Stimulated activated CD8-positive, alpha-beta memory T cell treated with anti-CD3 and anti-CD28 coated beads, Interleukin-15, amount 100 ng/mL, for 1 hour (primary cell): ENCODE measurements at places on chromosomes 3 and 15.

- no peak for DNase-seq
These were observed 68.3 kb downstream of the KLHL25 start for GRCh38 chr15:85726454-85726853.

GRCh38 chr15:76936671-76937070 is 5.1 kb downstream of the RCN2 start:
- no peak for DNase-seq

DNA sequence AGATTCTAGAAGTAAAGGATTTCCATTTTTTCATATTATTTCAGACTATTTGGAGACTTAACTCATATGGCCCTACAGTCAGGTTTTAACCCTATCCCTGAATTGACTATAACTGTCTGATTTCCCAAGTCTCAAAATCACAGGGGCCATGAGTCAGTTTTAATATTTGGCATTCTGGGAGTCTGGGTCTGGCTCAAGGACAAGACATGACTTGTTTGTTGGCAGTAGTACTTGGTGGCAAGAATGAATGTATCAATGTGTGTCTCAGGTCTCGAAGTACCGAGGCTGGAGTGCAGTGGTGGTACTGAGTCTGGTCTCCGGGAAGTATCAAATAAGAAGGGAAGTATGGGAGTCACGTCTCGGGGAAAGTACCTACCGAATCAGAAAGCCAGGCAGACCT is 10.8 kb downstream of the UMPS start:
- DNase-seq: no peak

GRCh38 chr3:114057011-114057347 is 442 bp downstream of the QTRT2 start:
- DNase-seq: no peak

- DNase-seq: no peak
These were observed 15.3 kb upstream of the TMEM115 start for GRCh38 chr3:50374363-50375257.

DNA sequence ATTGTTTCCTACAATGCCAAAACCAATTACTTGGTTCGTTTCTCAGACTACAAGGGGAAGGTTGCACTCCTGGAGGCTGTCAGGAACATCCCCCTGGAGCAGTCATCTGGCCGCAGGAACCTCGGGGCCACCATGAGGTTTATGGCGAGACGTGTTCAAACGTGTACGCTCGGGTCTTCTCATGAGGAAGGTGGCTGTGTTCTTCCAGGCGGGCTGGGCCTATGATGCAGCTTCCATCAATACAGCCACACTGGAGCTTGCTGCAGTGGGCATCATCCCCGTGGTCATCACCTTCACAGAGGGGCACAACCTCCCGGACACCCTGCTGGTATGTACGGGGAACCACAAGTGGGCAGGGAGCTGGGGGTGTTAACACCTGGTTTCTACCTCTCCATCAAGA is 94.5 kb upstream of the COL6A5 start:
- DNase-seq: no peak

DNA sequence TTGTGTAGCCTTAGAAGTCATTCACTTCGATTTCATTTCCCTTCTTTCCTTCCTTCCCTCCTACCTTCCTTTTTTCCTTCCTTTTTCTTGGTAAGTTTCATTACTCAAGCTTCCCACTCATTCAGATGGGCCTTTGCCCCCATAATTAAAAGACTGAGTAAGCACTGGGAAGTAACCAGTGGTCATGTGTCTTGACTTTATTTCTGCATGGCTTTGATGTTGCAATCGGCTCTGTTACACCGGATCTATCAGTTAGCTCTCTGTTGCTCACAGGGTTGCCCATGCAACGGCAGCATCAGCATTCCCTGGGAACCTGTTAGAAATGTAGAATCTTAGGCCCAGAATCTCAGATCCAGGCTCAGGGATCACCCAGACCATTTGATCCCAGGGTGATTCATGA is 25.6 kb upstream of the LARS2 start:
- no peak for DNase-seq

GRCh38 chr3:184157206-184157605 is 2.0 kb downstream of the DVL3 start:
- no peak for DNase-seq

- DNase-seq: no peak
These were observed 63.3 kb downstream of the ATP8B4 start for GRCh38 chr15:50055750-50056157.

DNA sequence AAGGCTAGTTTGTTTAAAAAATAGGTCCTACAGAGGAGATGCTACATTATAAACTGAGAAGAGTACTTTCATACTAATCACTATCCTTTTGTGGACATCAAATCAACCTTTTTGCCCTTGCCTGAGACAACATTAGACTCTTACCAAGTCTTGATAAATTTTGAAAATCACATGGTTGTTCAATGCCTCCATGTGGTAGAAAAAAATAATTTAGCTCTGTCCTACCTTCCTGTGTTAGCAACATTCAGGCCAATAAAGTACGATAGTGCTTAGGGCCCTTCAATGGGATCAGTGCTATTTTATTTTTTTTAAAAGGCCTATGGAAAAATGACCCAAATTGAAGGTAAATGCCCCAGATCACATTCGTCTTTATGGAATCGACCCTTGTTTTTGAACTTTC is 5.0 kb upstream of the UBE2E1 start:
- no peak for DNase-seq

GRCh38 chr3:23276913-23277658 is 74.0 kb downstream of the UBE2E2 start:
- no peak for DNase-seq

DNA sequence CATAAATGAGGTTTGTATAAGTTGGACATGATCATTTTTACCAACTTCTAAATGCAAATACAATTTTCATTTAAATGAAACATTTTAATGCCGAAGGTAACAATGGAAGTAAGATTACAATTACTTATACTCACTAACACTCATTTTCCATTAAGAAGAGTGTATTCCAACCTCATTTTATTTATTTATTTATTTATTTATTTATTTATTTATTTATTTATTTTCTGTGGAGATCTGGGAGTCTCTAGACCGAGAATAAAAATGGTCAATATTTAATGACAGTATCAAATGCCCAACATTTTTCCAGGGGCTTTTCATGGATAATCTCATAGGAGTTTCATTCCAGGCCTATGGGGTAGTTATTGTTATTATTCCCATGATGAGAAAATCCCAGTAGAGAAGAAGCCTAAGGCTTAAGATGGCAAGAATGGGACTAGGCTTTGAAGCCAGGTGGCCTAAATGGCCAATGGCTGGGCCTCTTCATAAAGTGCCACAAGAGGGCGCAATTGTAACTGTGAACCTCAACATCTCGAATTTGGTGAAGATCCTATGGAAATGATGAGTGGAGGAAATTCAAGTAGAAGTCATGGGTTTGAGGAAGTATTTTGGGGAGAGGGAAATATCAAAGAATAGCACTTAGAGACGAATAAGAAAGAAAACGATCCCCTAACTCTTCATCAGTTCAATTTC is 21.3 kb downstream of the VGLL3 start:
- DNase-seq: no peak

GRCh38 chr3:62625268-62625667 is 249.9 kb downstream of the CADPS start:
- no peak for DNase-seq

DNA sequence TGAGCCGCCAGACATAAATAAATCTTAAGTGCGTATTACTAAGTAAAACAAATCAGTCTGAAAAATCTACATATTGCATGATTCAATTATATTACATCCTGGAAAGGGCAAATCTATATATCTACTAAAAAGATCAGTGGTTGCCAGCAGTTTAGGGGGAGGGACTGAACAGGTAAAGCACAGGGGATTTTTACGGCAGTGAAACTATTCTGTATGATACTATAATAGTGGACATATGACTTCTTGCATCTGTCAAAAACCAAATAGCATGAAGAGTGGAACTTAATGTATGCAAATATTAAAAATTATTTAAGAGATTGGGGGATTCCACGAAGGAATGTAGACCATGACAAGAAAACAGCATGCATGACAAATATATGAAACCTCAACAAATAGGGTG is 111.6 kb downstream of the MYO9A start:
- no peak for DNase-seq

- DNase-seq: no peak
These were observed 296.3 kb upstream of the TMCO5A start for GRCh38 chr15:37638116-37638515.

GRCh38 chr3:18283680-18284079 is 141.5 kb downstream of the SATB1 start:
- no peak for DNase-seq

GRCh38 chr3:127639173-127640041 is 10.4 kb downstream of the PODXL2 start:
- DNase-seq: no peak

DNA sequence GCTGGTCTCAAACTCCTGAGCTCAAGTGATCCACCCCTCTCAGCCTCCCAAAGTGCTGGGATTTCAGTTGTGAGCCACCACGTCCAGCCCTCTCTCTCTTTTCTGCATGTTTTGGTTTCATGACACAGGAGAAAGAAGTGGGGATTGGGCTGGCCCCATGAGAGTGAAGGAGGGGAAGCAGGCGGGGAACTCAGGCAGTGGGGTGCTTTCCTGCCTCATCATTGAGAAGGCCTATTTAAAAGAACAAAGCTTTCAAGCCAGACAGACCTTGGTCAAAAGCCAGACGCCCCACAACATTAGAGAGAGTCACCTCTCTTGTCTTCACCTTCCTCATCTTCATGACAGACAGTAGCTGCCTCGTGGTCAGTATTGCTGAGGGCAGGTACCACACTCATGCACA is 15.9 kb downstream of the PSTPIP1 start:
- no peak for DNase-seq

DNA sequence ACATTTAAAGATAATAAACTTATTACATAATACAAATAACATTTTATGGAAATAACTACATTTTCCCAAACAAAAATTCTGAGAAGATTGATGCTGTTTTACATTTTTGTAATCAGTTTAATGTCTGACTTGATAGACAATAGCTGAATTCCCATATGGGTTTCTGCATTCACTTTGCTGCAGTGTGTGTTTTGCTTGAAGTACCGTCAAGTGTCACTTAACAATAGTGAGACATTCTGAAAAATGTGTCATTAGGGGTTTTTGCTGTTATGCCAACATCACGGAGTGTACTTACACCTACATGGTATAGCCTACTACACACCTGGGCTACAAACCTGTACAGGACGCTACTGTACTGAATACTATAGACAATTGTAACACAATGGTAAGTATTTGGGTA is 57.5 kb downstream of the USF3 start:
- DNase-seq: no peak

GRCh38 chr3:183944775-183945174 is 60.1 kb upstream of the PARL start:
- no peak for DNase-seq

GRCh38 chr15:65044724-65045481 is at the start of gene SLC51B:
TSS of gene SLC51B (plus strand) at chr15:65045387. CDS start at chr15:65050005, 4,618 bp downstream.
- DNase-seq: no peak

DNA sequence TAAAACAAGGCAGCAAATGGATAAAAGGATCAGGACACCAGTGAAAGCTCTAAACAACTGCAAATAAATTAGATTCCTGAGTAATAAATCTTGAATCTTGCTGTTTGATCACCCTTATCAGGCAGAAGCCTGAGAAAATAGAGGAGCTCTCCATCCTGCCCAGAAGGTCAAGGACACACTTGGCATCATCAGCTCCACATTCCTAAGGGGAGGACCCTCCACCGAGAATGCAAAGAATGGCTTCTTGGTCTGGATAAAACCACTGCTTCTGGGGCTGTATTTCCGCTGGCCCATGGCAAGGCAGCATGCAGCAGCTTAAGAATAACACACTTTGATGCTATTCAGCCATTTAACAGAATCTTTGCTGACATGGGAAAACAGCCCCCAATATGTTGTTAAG is 108.9 kb upstream of the TSC22D2 start:
- DNase-seq: no peak

DNA sequence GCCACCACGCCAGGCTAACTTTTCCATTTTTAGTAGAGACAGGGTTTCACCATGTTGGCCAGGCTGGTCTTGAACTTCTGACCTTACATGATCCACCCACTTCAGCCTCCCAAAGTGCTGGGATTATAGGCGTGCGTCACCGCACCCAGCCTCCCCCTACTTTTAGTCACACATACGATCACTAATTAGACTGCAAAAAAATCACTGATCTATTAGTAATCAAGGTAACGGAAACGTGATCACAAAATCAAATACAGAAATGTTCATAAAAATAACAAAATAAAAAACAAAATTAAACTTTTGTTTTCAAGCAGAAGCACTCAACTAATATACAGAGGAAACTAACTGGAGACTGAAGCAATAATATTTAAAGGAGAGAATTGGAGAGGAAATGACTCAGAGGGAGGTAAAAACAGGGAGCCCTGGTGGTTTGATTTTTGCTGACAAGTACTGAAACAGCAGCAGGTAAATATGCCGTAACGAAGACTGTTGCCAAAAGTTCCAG is 4.6 kb downstream of the WDR53 start:
- DNase-seq: no peak

GRCh38 chr15:56749982-56750381 is 16.7 kb upstream of the ZNF280D start:
- DNase-seq: no peak

GRCh38 chr3:174002543-174002942 is 605.0 kb downstream of the NLGN1 start:
- no peak for DNase-seq

- DNase-seq: no peak
These were observed 498.2 kb downstream of the PYDC2 start for GRCh38 chr3:191958980-191959671.

GRCh38 chr3:150933473-150933995 is 28.3 kb upstream of the MINDY4B start:
- DNase-seq: no peak

GRCh38 chr3:120487191-120487650 is 36.4 kb upstream of the FSTL1 start:
- DNase-seq: no peak

DNA sequence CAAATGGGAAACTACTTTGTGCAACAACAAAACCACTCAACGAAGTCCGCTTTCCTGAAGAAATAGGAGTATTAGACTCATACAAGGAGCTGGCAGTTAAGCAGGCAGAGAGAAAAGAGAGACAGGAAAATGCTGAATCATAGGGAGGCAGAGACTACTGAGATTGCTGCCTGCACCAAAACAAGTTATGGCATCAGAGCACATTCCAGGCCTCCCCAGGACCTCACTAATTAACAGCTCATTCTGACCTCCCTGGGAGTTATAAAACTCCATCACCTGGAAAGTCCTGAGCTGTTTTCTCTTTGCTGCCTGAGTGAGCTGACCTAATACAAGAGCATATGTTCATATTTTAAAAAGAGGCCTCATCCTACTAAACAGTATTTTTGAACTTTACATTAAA is 741.0 kb downstream of the MCTP2 start:
- no peak for DNase-seq
